ENCODE measurements at places on chromosomes 13 and 19.

DNA sequence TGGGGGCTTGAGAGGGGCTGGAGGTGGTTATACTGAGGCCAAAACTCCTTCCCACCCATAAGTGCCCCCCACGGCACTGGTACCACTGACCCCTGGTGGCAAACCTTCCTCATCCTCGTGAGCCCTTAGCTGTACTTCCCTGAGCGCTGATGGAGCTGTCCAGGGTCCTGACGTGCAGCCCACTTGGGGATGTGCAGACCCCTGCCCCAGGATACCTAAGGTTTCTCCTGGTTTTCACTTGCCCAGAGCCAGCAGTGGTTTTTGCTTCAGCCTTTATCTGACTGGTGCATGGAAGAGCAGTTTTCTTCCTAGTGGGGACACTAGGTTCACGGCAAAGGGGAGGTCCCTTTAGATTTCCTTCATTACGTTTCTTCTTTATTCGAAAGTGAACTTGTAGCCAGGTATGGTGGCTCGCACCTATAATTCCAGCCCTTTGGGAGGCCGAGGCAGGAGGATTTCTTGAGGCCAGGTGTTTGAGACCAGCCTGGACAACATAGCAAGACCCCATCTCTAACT lies 28.7 kb upstream of the KCTD15 start:
- no peak for DNase-seq

- no peak for DNase-seq
Measured at GRCh38 chr13:32474999-32475792, 47.3 kb upstream of the N4BP2L1 start.

DNA sequence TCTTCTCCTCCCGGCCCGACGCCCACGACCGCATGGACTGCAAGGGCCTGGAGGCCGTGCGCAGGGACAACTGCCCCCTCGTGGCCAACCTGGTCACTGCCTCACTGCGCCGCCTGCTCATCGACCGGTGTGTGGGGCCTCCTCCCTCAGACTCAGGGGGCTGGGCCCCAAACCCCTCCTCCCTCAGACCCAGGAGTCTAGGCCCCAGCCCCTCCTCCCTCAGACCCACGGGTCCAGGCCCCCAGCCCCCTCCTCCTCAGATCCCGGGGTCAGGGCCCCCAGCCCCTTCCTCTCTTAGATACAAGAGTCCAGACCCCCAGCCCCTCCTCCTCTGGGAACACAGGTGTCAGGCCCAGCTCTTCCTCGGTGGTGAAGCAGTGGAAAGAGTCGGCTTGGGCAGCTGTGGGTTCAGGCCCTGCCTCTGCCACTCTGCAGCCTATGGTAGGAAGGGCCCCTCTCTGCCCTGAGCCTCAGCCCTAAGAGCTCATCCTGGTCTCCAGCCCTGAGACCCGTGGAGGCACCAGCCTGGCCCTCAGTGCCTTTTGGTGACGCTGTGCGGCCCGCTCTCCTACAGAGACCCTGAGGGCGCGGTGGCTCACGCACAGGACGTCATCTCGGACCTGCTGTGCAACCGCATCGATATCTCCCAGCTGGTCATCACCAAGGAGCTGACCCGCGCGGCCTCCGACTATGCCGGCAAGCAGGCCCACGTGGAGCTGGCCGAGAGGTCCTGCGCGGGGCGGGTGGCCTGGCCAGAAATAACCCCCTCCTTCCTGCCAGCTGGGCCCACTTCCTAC lies 3.7 kb upstream of the SPIB start:
- DNase-seq: peak; percentile 82

- DNase-seq: no peak
Measured at GRCh38 chr19:35898499-35898809, 1.9 kb downstream of the NFKBID start.

- DNase-seq: no peak
Measured at GRCh38 chr19:7516333-7516732, 430 bp downstream of the ZNF358 start.

- no peak for DNase-seq
Measured at GRCh38 chr13:39259371-39260140, 221.3 kb downstream of the NHLRC3 start.

- DNase-seq: no peak
Measured at GRCh38 chr19:33953592-33953991, 156.9 kb downstream of the KCTD15 start.

DNA sequence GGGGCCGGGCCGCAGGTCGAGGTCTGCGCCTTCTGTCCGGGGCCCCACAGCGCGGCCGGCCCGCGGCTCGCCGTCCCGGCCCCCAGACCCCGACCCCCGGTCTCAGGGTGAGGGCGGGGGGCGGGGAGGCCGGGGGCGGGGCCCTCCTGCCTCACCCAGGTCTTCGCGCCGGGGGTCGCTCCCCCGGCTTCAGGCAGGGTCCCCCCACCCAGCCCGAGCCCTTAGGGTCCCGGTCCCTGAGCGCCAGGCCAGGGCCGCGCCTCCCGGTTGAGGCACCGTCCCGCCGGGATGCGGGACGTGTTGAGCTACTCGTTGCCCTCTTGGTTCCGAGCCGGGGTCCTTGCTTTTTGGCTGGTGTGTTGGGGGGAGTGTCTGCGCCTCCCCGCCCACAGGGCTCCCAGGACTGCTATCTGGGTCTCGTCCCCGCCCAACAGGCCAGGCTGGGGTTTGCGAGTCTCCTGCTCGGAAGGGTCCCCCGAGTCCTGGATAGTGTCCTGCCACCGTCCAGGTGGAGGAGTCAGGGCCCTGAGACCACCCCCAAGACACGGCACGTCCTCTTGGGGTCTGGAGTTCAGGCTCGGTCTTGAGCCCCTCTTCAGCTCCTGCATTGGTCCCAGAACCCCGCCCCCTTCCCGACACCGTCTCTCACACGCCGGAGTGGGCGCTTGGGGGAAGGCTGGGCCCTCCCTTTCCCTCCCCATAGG lies 452 bp downstream of the PIAS4 start:
- no peak for DNase-seq

- no peak for DNase-seq
Measured at GRCh38 chr19:2188708-2189385, 25.1 kb downstream of the DOT1L start.
